ENCODE measurements at places on chromosomes 3 and 15.

- no peak for DNase-seq
Observed at GRCh38 chr15:48945386-48945785, 18.3 kb downstream of the SHC4 start.

DNA sequence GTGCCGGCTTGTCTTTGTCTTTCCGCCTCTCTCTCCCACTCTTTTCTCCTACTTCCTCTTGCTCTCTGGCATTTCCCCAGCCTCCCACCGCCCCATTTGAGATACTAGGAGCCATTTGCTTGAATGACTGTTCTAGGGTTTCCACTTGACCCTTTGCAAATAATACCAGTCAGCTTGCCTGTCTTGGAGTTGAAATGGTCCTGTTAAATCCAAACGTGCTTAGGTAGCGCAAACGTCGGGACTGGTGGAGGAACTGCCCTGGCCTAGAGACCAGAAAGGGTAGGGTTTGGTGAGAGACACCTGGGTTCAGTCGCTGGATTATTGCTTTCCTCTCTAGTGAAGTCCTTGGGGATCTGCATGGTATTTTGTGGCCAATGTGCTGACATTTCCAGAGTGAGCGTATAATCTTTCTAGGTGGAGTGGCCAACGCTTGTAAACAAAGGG, 10.6 kb downstream of the ZIC1 start:
- no peak for DNase-seq

DNA sequence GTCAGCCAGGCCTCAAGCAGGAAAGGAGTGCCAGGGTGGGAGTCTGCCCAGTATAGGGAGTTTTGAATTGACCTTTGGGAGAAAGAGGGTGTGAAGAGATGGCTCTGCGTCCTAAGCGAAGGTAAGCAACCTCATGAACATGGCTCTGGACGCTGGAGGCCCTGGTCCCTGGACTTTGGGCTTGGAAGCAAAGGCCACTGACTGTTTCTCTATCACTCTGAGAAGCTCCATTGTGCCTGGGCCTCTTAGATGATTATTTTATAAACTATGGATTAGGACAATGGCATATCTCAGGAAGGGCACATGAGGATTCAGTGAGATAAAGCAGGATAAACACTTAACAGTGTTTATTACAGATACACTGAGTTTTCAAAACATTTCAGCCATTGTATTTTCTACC, 59.0 kb downstream of the SUCLG2 start:
- DNase-seq: no peak

GRCh38 chr15:62647202-62647842, 395.2 kb upstream of the TPM1 start:
- no peak for DNase-seq

DNA sequence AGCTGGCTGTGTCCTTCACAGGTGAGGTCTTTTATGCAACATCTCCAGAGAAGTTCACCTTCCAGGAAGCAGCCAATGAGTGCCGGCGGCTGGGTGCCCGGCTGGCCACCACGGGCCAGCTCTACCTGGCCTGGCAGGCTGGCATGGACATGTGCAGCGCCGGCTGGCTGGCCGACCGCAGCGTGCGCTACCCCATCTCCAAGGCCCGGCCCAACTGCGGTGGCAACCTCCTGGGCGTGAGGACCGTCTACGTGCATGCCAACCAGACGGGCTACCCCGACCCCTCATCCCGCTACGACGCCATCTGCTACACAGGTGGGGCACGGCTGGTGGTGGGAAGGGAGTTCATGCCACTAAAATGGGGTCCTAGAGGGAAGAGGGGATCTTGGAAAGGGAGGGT, 40.1 kb downstream of the ACAN start:
- DNase-seq: no peak

DNA sequence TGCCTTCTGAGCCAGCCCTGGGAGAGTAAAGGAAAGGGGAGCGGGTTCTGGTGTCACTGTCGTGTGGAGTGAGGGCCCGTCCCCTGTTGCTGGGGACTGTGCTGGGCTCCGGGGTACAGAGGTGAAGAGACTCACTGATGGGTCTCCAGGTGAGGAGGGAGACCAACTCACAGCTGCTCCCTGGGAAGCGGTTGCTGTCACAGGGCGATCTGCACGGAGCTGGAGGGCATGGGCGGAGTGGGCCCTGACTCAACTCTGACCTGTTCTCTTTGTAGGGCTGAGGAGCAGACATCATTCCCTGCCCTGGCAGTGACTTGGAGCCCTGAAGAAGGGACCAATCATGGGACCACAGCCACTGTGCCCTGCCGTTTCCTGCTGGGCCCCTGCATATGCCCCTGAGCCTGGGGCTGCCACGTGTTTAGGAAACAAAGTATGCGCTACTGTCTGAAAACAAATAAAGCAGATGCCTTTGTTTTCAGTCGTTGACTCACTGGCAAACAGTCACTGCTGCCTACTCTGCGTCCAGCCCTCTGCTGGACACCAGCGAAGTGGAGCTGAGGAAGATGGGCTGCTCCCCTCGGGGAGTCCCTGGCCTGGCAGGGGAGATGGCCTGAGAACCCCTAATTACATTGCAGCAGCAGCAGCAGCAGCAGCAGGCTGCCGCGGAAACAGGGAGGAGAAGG, 22.9 kb upstream of the PLXNA1 start:
- DNase-seq: peak; percentile 23

GRCh38 chr3:22349215-22349851, 598.3 kb upstream of the ZNF385D start:
- no peak for DNase-seq

GRCh38 chr3:49867871-49868321, 1.8 kb downstream of the CAMKV start:
- no peak for DNase-seq

DNA sequence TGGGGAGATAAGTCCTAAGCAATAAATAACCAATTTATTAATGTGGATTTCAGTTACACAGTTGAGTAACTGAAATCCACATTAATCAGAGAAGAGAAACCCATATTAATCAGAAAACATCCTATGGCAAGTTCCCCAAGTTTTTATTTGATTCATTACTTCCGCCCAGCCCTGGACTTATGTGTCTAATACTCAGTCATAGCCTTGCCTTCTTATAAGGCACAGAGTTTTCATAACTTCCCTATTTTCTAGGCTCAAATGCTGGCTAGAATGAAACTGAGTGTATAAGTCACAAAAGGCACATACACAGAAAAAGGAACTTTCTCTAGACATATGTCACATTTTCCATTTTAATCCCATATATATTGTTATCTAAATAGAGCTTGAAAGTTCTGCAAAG, 28.8 kb downstream of the CD47 start:
- DNase-seq: no peak

- DNase-seq: no peak
Observed at GRCh38 chr3:35335703-35336102, 303.6 kb upstream of the ARPP21 start.

Data from AG09319 (cell line).